ENCODE measurements at places on chromosomes 13 and 19.
A peak's percentile ranks its signal among the peaks of the same experiment; 100 is the strongest.

GRCh38 chr13:33743438-33744368 is 74.2 kb upstream of the RFC3 start:
- DNase-seq = no peak

DNA sequence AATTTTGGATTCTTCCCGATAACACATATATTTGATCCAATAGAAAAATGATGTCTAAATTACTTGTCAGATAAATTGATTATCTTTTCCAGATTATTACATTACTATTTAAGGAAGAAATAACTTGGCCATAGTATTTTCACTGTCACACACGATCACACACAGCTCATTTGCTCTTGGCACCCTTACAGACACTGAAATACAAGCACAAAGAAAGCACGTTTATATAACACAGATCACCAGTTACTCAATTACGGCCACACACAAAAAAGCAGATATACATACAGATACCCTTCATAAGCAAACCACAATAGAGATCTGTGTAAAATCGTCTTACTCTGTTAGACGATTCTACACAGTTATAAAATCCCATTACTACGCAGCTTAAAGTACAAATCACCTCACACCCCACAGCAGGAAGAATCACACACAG is 716 bp upstream of the ZNF420 start:
- DNase-seq = no peak

DNA sequence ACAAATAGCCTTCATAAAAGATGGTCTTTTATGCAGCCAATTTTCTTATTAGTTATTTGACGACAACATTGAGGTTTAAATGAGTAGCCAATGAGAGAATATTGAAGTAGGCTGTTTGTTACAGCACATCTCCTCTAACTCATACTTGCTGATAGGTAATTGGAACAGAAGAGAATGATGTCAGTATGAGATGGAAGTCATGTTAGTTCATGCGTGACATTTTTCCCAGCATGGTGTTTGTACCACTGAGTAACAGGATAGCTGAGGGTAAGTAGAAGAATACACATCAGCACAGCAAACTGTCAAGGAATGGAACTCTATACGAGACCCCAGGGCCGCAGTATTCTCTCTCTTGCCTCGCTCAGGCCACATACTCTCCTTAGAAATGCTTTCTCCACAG is 37.2 kb downstream of the COL4A2 start:
- no peak for DNase-seq

- DNase-seq = no peak
Measured at GRCh38 chr13:48400850-48401291, 12.0 kb downstream of the LPAR6 start.

DNA sequence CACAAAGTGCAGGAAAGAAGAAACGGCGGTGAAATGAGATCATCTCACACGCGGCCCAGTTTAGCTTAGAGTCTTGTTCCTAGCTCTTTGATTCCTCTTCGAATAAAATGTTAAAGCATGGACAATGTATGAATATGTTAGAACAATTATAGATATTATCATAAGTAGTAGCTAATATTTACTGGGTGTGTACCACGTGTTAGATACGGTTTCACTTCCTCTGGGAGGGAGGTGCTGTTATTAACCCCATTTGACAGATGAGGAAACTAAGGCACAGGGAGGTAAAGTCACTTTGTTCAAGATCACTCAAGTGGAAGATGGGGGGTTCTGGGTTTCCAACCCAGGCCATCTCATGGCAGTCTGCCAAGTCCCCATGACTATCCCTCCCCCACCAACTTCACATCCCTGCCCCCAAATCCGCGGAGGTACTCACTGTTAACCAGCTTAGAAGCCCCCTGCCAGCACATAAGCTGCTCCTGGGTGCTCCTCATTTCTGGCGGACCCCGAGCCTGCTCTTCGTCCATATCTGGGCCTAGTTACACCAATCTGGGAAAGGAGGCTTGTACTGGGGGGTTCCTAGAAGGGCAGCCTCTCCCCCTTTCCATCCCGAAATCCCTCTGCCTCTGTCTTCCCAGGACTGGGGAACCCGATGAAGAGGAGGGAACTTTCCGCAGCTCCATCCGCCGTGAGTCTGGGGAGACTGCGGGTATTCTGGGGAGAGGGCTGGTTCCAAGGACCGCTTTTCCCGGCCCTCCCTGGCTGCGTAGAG is 1.0 kb upstream of the FXYD7 start:
- no peak for DNase-seq

GRCh38 chr19:4576016-4576933 is 16.8 kb upstream of the SEMA6B start:
- peak; percentile 76 for DNase-seq

DNA sequence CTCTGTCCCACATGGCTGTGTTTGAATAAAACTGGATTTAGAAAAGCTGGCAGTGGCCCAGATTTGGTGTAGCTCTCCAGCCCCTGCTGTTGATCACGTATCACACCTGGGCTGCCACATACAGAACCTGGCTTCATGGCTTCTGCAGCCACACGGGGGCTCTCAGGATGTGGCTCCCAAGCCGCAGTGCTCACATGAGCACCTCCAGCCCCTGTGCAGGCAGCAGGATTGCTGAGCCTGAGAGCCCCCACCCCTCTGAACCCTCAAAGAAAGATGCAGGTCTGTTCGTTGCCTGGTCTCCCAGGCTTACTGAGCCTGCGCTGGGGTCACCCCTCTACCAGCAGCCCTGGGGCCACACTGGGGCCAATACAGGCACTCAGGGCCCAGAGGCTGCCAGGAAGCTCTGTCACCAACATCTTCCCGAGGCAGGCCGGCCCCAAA is 2.7 kb downstream of the PLEKHF1 start:
- no peak for DNase-seq

GRCh38 chr13:111005808-111006505 is 91.1 kb upstream of the ANKRD10 start:
- DNase-seq = no peak

DNA sequence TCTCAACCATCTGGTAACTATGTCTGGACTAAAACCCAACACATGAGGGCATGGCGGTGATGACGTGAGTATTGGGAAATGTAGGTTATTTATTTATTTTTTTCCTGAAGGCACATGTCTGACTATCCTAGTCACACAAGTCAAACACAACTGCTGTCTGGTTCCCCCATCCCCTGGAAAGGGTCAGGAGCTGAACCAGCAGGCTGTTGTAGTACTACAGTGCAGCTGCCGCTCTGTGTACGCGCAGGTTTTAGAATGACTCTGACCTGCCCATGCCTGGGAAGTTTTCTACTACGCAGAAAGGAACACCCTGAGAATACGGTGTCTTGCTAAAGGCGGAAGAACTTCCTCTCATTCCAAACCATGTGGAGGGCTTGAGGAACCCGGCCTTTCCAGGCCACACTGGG is 1.2 kb downstream of the SLC7A1 start:
- DNase-seq = no peak

DNA sequence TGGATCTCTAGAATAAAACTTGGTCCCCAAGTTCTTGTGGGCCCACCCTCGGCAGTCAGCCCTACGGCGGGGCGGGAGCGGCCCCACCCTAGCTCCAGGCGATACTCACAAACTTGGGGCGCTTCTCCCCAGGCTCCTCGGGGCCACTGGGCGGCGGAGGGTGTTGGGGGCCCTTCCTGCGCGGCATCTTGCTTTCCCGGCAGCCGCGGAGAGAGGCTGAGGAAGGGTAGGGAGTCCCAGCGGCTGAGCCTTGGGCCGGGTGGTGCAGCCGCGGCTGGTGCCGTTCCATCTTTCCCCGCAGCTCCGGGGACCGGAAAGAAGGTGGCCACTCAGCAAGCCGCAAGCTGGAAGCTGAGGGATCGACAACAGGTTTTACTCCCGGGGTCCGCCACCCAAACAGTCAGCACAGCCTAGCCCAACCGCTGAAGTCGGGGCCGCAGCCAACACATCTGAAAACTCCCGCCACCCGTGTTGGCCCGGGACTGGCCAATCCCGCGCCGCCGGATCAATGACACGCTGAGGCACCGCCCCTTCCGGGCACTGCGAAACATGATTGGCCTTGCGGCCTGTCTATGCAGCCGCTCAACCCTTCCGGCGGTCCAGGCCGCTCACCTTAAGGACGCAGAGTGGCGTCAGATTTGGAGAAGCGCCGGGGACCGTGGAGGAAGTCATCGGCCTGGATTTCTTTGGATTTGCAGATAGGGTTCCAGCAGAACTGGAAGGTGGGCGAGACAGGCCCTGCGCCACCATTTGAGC is at the start of gene DIAPH3:
Gene DIAPH3, minus strand, starts transcription at position 451 of the 756 bp plus-strand sequence. Its CDS starts 162 bp downstream, at position 289.
- DNase-seq = peak; percentile 98

DNA sequence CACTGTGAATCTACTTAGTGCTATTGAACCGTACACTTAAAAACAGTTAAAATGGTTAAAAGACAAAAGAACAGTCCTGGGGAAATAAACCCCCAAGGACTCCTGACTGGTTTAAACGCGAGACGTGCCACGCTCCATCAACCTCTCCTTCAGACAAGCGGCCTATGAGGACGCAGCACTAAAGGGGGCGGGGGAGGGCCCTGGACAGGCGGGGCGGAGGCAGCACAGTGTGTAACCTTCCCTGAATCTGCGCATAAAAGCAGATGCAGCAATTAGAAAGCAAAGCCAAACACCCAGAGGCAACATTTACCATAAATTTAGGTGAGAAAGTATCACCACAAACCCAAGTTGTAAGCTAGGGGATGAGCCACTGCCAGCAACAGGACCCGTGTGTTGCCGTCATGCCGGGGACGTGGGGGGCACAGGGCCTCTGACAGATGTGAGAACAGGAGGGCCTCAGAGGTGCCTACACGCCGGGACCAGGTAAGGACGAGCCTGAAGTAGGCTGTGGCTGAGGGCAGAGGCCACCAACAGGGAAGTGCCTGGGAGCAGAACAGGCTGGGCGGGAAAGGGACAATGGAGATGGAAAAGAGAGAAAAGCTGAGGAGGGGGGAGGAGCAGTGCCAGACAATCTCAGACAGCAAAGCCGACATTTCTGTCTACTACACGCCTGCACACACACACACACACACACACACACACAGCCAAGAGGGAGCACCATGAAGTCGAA is 15.3 kb upstream of the ADPRHL1 start:
- no peak for DNase-seq

GRCh38 chr13:66840621-66841020 is 389.5 kb downstream of the PCDH9 start:
- DNase-seq = no peak

DNA sequence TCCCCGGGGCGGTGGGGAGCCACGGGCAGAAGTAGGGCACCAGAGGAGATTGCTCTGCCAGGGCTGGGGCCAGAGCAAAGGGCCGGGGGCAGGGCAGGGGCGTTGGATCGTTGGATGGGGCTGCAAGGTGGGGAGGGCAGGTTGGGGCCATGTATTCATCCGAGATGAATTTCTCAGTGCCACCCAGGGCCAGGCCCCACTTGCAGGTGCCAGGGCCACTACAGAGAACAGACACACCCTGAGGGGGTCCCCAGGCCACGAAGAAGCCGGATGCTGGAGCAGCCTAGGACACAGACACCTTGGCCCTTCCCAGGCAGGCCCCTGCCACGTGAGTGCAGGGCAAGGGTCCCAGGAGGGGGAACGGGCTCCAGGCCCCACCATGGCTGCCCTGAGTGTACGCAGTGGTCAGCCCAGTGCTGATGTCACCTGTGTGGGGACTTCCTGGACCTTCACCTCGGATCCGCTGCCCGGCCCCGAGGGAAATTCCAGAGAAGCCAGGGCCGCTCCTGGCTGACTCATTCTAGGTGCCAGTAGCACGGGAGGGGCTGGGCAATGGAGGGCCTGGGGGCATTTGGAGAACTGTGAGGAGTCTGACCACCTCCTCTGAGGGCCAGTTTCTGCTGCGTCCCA is 9.6 kb upstream of the SBNO2 start:
- peak; percentile 57 for DNase-seq

- DNase-seq = no peak
Measured at GRCh38 chr13:69069554-69070133, 1038.0 kb upstream of the ATXN8OS start.

DNA sequence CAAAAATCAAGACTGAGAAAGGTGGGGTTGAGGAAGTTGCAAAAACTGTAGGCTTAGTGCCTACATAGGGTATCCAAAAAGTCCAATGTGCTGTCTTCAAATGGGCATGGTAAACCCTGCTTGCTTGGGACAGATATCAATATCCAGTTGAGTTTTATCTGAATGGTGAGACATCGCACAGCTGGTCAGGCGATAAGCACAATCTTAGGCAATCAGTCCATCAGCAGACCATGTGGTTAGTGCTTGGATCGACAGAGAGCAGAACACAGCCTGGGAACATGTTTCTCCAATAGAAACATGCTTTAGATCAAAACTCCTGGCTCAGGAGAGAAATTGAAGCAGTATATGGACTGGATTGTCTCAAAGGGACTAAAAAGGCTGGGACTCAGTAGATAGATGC is 151.3 kb upstream of the IPO5 start:
- no peak for DNase-seq
